CD4-positive, alpha-beta T cell treated with Interleukin-10 for 1 hour (primary cell): ENCODE measurements at places on chromosomes 7 and 10.

DNA sequence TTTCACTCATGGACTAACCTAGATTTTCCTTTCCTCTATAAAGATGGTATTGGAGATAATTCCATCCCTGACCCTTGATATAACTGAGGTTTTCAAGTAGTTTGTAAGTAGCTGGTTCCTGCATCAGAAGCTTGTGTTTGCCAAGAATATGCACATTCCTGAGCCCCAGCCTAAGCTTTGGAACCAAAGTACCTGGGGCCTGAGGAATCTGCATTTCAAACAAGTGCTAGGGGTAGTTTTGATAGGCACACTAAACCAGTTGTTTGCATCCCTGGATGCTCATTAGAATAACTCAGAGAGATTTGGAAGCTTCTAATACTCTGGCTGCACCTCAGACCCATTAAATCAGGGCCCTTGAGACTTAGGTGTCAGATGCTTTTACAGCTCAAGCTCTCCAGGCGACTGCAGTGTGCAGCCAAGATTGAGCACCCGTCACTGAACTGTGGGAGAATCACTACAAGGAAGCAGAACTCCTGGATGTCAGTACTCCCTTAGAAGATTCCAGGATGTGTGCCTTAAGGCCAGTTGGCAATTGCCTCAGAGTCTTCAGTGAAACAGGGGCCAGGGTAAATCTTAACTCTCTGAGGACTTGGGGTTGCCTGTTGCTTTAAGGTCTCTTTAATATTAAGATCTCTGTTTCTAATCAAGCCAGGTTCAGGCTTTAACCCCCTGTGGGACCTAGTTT is 565.0 kb downstream of the REEP3 start:
- no peak for DNase-seq

- no peak for DNase-seq
These were observed 127.9 kb upstream of the EEPD1 start for GRCh38 chr7:36025190-36025589.

- DNase-seq, result no peak
These were observed 135.5 kb downstream of the ZNF22 start for GRCh38 chr10:45136256-45136655.

GRCh38 chr10:5163487-5163886 is 21.5 kb downstream of the AKR1C8 start:
- DNase-seq, result no peak

DNA sequence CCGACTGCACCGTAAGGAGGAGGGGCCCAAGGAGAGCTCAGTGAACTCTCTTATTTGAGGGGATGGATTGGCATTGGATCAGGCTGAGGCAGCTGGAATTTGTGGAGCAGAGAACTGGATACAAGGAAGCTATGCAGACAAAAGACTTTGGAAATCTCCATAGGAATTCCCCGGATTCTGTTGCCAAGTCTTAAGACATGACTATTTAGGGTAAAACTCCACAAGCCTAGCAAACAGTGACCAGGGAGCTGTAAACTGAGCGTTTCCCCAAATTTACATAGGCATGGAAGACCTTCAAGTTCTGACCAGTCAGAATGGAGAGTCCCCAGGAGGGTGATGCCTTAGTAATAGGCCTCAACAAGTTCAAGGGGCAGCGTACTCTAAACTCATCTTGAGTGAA is 82.5 kb upstream of the PCBD1 start:
- DNase-seq, result no peak

GRCh38 chr7:38977685-38978084 is at the start of gene POU6F2:
POU6F2 (plus strand) TSS chr7:38977909; CDS start chr7:38977954, 45 bp downstream.
- no peak for DNase-seq

- DNase-seq, result no peak
These were observed at the start of gene NANOS1 for GRCh38 chr10:119029613-119030420. NANOS1 (plus strand) TSS chr10:119029714; CDS start chr10:119029802, 88 bp downstream.

DNA sequence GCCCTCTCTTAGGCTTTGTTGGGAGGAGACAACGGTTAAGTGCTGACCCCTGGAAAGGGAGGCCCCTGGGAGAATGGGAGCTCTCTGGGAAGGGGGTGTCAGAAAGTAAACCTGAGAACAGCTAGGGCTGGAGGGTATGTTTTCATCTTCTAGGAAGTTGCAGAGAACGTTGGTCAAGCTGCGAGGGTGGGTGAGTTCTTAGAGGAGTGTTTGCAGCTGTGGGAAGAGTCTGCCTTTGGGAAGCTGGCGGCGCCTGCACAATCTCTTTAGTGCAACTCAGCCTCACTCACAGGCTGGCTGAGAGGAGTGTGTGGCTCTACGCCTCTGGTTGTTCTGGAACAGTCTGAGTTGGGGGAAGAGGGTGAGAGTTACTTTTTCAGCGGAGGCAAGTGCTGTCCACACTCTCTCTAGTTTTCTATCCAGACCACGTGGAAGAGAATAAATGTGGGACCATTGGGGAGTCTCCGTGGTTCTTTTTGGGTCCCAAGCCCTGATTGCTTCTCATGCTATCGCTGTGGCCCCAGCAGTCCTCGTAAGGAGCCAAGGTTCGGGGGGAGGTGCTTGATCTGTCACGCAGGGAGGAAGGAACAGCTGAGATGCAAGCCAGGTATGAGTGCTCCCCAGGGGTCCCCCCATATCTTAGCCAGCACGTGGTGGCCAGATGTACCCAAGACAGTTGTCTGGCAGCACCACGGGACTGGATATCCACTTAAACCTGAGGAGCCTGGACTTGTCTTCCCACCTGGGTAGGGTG is 237.2 kb downstream of the BUB3 start:
- no peak for DNase-seq

- DNase-seq, result no peak
These were observed 29.9 kb downstream of the ERLIN1 start for GRCh38 chr10:100155936-100156335.

DNA sequence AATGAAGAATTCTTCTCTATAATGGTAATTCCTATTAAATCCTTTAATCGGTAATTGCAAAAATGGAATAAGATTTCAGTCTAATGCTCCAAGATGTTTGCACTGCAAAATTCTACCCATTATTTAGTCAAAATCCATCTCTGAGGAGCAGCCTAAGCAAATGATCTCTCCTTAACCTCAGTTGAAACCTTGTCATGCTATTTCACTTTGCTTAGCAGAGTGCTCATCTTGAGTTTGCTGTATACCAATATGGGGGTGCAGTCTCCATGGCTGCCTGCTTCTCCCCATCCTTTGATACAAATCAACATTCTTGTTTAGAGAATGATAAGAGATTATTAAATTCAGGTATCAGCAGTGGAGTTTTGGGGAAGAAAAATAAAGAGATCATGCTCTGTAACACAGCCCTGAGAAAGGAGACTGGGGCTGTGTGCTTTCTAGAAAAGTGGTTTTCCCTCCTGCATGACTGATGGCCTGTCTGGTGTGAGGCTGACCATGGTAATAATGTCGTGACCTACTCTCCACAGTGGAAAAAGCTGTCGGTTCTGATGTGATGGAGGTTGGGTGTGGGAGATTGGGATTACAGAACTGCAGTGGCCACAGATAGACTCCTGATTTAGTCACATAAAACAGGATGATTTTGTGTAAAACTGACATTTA is 982.1 kb downstream of the NRG3 start:
- DNase-seq, result no peak
